ENCODE measurements at places on chromosomes 2 and 18.

- no peak for DNase-seq
Measured at GRCh38 chr2:109136542-109136941, 7.5 kb downstream of the SH3RF3 start.

DNA sequence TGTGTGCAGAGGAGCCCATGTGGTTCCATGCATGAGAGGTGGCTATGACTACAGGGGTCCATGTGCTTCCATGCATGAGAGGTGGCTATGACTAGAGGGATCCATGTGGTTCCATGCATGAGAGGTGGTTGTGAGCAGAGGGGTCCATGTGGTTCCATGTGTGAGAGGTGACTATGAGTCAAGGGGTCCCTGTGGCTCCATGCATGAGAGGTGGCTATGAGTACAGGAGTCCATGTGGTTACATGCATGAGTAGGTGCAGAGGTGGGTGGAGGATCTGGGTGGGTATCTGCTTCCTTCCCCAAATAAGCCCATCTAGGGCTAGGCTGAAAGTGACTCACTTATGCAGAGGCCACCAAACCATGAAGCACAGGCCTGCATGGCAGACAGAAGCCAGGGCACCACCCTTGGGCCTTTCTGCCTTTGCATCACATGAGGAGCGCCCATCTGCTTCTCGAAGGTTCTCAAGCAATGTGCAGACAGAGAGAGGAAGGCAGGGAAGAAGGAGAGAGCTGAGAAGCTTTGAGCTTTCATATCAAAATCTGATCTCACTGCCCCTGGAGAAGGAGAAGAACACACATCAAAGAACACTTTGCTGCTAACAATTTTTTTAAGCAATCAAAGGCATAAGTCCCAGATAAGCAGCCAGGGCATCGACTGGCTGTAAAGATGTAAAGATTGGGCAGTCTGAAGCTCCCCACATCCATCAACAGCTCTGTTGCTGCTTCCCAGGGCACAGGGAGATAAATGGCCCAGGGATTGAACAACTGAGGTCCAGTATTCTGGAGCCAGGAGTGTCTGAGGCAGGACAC is 137.6 kb downstream of the TNS1 start:
- no peak for DNase-seq

DNA sequence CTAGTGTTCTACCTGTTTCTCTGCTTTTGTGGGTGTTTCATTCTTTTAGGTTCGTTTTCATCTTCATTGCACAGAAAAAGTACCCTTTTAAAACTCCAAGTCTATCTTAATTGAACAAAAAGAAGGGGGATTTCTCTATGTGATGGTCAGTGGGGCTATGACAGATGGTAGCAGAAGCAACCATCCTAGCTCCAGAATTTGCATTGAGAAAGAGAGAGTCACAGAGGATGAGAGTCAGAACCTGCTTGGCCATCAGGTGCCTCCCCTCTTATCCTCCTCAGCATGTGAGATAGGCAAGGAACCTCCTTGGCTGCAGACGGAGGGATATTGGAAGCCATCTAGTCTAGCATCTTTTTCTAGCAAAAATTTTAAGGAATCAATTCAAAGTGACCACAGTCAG is 398.0 kb upstream of the DCC start:
- DNase-seq: no peak

GRCh38 chr2:50401772-50402653 is 629.9 kb downstream of the NRXN1 start:
- no peak for DNase-seq

DNA sequence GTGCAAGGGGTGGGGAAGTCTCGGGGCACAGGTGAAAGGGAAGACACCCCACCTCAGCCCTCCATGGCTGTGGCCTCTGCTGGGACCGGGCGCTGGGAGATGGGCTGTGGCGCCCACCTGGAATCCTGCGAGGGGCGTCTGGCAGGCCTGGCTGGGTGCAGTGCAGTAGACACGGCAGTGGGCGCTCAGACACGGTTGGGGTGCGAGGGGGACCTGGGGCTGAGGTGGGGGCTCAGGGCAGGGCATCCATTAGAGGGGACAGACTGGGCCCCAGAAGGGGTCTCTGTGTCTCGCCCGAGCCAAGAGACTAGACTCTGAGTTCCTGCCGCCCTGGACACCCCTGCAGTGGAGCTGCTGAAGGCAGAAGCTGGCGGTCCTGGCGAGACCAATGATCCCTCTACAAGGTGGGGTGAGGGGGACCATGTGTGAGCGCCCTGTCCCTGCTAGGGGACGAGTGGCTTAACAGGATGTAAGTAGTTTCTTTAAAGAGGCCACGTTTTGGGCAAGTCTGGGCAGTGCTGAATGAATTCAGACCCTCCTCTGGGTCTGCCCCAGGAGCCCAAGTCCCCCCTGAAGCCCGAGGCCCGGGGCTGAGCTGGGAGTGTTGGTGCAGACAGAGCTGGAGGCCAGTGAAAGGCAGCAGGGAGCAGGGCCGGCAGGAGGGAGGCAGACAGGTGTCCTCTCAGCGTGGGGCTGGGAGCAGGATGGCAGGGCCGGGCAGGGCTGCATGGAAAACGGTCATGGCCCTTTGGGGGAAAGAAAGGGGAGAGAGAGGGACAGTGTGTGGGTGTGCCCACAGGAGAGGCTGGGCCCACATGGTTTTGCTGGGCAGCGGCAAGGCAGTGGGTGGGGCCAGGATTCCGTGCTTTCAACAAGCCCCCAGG is 57.2 kb downstream of the HS6ST1 start:
- DNase-seq: no peak

DNA sequence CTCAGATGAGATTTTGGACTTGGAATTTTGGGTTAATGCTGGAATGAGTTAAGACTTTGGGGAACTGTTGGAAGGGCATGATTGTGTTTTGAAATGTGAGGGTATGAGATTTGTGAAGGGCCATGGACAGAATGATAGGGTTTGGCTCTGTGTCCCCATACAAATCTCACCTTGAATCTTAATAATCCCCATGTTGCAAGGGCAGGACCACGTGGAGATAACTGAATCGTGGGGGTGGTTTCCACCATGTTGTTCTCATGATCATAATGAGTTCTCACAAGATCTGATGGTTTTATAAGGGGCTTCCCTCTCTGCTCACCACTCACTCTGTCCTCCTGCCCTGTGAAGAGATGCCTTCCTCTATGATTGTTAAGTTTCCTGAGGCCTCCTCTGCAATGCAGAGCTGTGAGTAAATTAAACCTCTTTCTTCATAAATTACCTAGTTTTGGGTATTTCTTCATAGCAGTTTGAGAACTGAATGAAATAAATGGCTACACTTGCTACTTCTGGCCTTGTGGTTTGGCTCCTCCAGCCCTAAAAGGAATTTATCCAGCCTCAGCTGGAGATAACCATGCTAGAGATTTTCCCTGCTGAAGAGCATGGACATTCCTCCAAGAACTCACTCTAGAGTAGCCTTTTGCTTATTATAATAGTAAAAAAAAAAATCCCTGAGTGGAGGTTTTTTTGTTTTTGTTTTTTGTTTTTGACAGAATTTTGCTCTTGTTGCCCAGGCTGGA is 144.3 kb upstream of the TFPI start:
- DNase-seq: no peak

GRCh38 chr2:181123798-181124231 is 143.4 kb downstream of the UBE2E3 start:
- peak; percentile 82 for DNase-seq

DNA sequence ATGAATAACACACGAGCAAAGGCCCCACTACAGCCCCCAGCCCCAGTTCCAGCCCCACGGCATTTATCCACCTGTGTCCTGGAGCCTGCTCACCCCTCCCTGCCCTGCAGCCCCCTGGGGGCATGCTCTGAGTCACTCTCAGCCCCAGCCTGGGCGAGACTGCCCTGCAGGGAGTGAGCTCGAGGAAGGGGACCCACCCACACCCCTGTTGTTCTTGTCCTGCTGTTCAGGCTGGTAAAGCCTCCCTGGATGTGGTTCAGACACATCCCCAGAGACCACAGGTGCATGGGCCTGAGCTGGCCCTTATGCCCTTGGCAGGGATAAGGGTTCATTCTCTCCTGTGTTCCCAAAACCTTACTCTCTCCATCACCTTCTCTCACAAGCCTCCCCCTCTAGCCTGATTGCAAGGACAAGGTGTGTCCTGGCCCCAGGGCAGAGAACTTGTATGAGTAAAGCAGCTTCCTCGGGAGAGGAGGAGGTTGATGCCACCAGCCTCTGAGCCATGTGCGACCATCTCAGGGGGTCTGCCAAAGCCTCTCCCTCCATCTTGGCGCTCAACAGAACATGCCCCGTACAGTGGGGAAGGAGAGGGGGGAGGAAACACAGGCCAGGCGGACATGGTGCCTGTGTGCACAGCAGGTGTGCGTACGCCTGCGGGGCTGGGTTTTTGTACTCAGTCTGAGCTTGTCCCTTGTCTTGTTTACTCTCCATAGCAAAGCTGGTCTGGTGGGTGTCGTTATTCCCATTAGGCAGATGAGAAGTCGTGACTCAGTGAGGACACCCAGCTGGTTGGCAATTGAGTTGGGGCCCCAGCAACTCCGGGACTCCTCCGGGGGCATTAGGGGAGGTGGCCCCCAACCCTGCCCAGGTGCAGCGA is 64.4 kb downstream of the CIB4 start:
- no peak for DNase-seq

DNA sequence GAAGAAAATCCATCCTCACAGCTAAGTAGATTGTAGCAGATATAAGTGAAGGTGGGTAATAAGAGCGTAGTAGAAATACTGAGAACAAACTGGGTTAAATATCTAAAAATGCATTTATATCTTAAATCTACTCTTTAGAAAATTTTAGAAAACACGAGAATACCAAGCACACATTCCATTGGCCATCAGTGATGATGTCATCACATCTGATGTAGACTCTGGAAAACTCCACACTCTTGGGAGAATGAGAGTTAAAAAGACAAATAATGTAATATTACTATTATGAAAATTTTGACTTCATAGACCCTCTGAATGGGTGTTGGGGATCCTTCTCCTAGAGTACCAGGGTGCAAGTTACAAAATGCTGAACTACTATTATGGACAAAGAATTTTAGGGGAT is 3.7 kb downstream of the RIOK3 start:
- DNase-seq: no peak

DNA sequence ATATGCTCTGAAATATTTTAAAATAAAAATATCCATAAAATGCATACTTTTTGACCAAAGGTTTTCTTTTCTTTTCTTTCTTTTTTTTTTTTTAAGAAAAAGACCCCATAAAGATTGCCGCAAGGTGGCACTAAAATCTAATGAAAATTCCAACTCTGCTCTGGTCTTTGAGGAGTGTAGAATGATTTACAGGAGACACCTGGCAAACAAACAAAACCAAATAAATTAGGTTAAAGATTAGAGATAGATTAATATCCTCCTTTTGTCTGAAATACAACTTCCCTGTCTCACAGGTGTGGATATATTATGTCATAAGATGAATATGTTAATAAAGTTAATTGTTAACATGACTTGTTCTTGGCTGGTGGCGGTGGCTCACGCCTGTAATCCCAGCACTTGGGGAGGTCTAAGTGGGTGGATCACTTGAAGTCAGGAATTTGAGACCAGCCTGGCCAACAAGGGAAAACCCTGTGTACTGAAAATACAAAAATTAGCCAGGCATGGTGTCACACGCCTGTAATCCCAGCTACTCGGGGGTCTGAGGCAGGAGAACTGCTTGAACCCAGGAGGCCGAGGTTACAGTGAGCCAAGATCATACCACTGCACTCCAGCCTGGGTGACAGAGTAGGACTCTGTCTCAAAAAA is 3.5 kb upstream of the RHOB start:
- DNase-seq: no peak

GRCh38 chr2:38386377-38386776 is 9.3 kb upstream of the ATL2 start:
- no peak for DNase-seq

GRCh38 chr2:44616667-44617155 is 255.0 kb downstream of the CAMKMT start:
- no peak for DNase-seq

GRCh38 chr2:44093970-44094369 is 74.7 kb upstream of the PPM1B start:
- DNase-seq: no peak

Measured in stimulated activated naive CD4-positive, alpha-beta T cell (primary cell).